ENCODE measurements at places on chromosomes 2 and 18.

DNA sequence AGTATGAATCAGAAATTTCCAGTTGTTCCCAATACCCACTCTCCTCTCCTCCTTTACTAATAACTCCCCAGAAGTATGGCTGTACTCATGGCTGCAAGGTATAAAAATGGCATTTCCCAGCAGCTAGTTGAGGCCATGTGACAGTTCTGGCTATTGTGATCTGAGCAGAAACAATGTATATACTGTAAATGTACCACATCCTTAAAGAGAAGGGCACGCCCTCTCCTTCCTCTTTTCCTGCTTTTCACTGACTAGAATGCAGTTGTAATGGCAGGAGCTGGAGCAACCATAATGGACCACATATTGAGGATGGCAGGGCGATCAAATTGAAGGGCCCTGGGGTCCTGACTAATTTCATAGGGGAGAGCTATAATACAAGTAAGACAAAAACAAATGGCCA is 211.2 kb downstream of the TNS1 start:
- DNase-seq = no peak

GRCh38 chr2:12221584-12221983 is 475.2 kb downstream of the LPIN1 start:
- no peak for DNase-seq

DNA sequence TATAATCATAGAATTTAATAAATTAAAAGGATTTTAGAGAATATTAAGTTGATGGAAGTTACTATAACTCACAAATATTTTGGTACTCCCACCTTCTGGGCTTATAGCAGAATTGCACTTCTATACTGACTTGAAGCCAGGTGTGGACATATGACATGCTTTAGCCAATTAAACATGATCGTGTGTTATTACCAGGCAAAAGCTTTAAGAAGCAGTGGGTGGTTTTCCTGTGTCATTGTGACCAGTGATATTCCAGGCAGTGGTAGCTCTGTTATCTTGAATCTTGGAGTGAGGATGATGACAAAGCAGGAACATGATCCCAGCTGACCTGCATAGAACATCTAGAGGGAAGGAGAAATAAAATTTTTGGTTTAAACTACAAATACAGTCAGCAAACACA is 370.9 kb upstream of the ZEB2 start:
- DNase-seq = no peak

DNA sequence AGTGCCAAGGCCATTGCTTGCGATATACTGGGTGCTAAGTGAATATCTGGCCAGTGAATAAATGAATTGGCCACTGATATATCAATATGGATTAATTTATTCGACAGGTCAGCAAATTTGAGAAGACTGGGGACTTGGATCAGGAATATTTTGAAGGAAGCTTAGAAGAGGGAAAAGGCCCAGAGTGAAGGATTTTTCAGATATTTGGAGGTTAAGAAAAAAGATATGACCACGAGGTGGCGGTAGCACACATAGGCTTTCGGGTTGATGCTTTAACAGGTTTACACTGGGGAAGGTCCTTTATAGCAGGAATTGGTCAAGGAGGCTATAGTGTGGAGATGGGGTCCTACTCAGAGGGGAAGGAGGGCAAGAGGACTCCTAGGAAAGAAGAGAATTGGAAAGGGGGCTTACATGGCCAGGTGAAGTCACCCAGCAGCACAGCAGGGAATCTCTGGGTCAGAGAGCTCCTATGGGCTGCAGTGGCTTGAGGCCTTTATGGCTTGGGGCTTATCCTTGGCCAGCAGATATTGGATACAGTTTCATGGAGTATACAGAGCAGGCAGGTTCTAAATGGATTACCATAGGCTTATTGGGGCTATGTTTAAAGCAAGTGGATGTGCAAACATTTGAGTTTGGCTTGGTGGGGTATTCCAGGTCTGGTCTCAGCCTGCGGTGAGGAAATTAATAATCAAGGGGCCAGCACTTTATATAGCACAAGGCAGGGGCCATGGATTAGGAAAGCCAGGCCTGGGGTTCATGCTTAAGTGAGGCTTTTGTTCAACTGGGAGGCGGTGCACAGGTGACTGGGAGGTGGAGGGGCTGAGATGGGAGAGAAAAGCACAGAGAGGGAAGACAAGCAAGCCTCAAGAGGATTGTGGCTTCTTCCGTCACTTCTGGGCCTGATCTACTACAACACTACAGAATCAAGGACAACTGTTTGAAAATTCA is 9.7 kb downstream of the IL1RN start:
- DNase-seq = no peak

- DNase-seq = no peak
Measured at GRCh38 chr18:79796531-79797405, 970 bp upstream of the KCNG2 start.

- DNase-seq = no peak
Measured at GRCh38 chr2:98857001-98857400, 79.0 kb downstream of the CRACDL start.

DNA sequence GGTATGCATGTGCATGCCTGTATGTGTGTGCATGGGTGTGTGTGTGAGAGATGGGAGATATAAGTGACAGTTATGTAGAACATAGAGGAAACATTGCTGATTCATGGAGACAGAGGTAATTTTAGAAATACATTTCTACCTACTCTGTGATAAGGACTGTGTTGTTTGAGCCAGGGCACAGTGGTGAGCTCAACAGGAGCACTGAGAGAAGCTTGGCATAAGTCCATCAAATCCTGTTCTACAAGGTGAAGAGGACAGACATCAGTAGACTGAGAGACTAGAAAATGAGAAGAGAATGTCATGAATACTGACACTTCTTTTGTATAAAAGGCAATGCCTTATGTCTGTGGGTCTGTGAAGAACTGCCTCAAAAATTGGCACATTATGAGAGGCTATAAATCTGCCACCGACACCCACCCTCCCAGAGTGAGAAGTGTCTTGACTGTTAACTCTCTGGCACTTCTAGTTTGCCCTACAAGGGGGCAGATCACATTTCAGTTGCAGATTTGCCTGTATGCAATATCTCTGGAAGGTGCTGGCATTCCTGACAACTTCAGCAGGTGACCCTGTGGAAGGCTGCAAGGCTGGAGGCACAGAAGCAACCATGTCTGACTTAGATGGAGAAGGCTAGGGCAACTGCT is 962.3 kb upstream of the NRXN1 start:
- no peak for DNase-seq
